ENCODE measurements at places on chromosomes 11 and 22.

DNA sequence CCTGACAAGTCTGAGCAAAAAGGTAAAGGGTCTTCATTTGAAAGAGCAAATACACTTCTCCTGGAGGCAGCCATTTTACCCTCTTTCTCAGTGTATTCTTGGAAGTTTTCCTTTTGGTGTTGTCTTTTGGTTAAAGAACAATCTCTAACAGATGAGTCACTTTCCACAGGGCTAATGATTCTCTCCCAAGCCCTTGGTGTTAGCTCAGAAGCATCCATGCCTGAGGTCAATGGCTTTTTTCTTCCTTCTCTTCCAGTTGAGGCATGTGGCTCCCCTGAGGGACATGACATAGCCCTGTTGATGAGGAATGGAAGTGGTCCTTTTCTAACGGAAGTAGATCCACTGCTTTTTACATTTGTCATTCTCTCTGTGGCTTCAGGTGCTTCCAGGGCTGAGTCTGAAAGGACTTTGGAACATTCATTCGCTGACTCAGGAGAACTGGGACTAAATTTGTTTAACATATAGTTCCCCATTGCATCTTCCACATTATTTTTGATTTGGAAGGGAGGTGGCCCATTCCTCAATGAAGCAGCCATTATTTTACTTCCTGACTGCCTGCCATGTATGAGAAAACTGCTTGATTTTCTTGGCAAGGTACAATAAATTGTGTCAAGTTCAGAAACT is 13.8 kb upstream of the POGLUT3 start:
- DNase-seq, result no peak

- DNase-seq, result no peak
Observed at GRCh38 chr11:19419808-19420207, 179.1 kb upstream of the E2F8 start.

DNA sequence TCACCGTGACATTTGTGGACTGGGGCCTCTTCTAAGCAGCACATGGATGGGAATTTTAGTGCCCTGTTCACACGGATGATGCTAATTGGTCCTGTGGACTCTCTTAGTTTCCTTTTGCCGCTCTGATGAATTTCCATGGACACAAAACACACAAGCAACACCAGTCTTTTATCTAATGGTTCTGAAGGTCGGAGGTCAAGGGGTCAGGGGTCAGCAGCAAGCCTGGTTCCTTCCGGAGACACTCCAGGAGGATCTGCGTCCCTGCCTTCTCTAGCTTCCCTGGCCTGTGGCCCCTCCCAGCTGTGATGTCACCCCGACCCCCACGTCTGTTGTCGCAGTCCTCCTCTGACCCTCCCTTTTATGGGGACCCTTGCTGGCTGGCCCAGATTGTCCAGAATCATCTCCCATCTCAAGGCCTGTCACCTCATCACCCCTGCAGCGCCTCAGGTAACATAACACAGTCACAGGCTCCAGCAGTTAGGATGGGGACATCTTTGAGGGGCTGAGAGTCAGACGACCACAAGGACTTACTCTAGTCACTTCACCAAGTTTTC is 6.8 kb downstream of the NADSYN1 start:
- no peak for DNase-seq

DNA sequence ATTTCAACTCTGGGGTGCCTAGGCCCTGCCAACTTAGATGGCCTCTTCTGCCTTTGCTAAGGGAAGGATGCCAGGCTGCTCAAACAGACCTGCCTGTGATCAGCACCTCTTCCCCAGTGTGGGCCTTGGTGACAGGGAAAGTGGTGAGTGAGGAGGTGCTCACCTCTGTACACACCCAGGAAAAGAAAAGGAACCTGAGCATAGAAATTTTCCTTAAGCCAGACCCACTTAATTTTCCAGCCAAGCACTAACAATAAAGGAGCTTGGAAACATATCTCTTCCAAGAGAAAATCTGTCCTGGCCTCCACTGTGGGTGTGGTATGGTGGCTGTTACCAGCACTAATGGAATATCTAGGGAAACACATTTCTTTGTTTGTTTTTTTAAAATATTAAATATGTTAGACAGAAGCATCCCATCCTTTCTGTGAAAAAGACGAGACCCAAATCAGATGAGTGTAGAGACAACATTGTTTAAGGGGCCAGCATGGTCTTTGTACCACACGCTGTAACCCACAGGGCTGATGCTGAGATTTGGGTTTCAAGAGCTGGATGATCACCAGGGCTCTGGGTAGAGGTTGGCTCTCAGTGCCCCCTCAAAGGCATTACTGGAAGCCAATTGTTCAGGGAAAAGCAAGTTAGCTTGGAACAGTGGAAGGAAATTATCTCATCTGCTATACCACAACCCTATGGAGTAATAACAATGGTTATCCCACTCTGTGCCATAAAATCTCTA is 472.2 kb downstream of the INSC start:
- DNase-seq, result no peak

- peak; percentile 74 for DNase-seq
Observed at GRCh38 chr11:3037040-3037944, 19.9 kb downstream of the CARS1 start.

- no peak for DNase-seq
Observed at GRCh38 chr22:50247748-50248147, 2.9 kb upstream of the TUBGCP6 start.

GRCh38 chr22:50676661-50677492 is 4.3 kb downstream of the SHANK3 start:
- DNase-seq, result no peak

DNA sequence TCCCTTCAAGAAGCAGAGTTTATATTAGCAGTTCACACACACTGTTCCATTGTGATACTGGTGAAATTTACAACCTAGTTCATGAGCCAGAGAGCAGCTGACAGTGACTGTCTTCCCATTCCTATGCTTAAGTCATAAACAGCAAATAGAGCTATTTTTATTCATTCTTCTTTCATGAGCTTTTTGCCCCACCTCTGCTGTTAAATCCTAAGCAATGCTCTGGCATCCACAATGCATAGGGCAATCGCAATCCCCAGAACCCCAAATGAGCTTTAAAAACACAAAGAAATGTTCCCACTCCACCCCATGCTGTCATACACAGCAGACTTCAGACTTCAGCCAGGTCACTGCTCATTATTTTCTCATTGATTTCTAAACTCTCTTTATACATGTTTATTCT is 307.5 kb downstream of the ETS1 start:
- peak; percentile 48 for DNase-seq

DNA sequence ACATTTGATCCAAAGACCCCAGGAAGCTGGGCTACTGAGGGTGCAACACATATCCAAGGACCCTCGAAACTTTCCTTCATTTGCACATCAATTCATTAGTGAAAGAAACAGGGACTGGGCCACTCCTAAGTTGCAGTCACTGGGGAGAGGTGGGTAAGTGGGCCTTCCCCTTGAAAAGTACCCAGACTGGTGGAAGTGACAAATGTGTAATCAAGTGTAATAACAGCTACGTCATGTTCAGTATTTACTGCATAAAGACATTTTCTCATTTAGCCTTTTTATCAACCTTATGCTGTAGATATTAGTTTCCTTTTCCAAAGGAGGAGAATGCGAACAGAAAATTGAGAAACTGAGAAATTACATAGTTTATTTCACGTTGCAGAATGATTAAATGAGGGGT is 101.9 kb upstream of the OLFML1 start:
- no peak for DNase-seq

GRCh38 chr11:126607374-126607773 is 251.9 kb downstream of the ST3GAL4 start:
- no peak for DNase-seq

- no peak for DNase-seq
Observed at GRCh38 chr22:37560608-37561211, 430 bp downstream of the CDC42EP1 start.

DNA sequence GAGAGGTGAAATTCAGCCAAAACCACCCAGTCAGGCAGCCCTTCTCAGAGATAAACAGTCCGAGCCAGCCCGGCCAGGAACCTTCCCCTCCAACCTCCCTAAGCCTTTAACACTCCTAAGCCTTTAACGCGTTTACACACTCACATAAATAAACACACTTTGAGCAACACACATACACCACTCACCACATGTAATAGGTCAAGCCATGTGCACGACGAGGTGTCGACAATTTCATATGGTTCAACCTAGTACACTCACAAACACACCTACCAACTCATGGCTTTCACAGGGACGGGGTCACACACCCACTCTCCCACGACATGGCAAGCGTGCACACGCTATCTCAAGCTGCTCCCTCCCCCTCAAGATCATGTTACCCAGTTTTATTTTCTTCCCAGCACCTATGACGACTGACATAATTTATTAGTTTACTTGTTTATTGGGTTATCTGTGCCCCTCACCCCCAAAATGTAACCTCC is 15.5 kb downstream of the SLC43A1 start:
- DNase-seq, result no peak

DNA sequence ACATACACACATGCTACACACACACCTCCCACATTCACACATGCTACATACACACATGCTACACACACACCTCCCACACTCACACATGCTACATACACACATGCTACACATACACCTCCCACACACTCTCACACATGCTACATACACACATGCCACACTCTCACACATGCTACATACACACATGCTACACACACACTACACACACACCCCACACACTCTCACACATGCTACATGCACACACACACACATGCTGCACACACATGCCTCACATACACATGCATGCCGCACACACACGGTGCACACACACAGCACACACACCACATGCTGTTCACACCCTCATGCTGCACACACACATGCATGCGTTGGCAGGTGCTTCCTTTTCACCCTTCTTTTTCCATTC is 495.4 kb downstream of the NTM start:
- DNase-seq, result no peak

GRCh38 chr22:42468841-42469240 is 36.6 kb upstream of the NFAM1 start:
- DNase-seq, result no peak

GRCh38 chr11:69473276-69473845 is 8.1 kb upstream of the LINC01488 start:
- DNase-seq, result no peak

GRCh38 chr11:10623797-10624761 is 55.6 kb upstream of the LYVE1 start:
- no peak for DNase-seq

DNA sequence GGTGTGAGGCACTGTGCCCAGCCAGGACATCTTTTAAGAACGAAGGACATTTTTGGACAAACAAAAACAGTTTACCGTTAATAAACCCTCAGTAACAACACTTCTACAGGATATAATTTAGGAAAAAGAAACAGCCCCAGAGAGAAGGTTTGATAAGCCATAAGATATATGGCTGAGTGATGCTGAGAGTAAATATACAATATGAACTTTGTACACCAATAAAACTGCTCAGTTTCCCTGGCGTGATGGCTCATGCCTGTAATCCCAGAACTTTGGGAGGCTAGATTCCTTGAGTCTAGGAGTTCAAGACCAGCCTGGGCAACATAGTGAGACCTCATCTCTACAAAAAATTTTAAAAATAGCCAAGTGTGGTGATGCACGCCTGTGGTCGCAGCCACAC is 11.9 kb upstream of the BBS1 start:
- no peak for DNase-seq

DNA sequence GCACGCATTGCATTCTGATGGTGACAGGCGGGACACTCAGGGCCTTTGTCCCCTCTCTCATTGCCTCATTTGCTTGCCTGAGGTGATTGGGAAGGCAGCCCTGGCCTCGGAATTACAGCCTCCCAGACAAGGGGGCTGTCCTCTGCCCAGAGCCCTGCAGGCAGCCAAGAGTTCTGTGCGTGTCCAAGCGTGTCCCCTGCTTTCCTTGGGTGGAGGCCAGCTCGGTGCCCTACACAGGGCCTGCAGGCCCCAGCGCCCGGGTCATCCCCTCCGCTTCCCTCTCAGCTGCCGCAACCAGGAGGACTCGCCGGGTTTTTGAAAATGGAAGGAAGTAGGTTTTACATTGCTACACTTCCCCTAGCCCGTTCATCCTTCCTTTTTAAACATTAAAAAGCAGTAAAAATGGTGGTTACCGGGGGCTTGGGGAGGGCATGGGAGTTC is 1.9 kb downstream of the GRAMD4 start:
- DNase-seq, result no peak

DNA sequence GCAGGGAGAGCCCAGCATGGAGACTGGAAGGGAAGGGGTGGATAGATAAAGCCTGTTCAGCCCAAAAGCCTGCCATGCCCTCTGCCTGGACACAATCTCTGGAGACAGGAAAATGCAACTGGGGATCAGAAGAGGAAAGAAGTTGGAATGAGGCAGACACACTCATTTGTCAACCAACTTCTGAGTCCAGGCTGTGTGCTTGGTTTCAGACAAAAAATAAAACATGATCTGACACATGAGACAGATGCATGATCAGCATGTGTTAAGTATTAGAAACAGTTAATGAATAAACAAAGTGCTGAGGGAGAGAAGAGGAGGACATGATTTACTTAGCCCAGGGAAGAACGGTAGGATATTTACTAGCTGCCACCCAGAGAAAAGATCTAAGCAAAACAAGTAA is 839 bp downstream of the LRRN4CL start:
- DNase-seq, result no peak

DNA sequence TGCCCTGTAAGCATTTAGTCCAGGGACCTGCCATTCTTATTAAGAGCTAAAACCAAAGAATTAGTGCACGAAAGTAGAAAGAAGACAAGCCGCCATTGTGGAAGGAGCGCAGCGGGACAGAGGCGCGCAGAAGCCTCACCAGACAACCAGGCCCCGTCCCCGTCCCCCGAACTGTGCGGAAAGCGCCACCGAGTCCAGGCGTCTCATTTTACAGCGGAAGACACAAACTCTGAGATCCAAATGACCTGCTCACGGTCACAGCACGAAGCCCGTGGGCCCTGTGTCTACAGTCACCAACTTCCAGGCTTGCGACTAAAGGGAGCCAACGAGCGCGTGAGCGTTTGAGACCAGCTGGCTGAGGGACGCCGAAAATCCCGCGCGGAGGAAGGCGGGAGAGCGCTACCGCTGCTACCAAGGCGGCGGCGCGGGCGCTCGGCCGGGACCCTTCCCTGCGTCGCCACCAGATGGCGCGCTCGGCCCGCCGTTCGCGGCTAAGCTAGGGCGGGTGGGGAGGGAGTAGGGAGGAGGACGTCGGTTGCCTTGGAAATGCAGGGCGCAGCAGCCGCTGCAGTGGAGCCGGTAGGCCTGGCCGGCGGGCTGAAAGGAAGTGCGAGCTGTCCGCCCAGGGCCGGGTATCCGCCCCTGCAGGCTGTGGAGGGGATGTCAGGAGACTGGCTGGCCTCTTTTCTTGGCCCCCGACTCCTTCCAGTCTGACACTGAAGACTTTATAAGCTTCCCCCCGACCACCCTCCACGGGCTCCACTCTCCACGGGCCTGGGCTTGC is 434 bp upstream of the CCDC83 start:
- DNase-seq, result peak; percentile 87

- DNase-seq, result no peak
Observed at GRCh38 chr11:32382339-32383049, 52.8 kb downstream of the WT1 start.

Data from lower leg skin (tissue), 4 donors.